H4 (cell line): ENCODE measurements at places on chromosomes 1 and 21. TPM values are rescaled to one million over a fixed set of nuclear protein-coding genes. Genes with fewer than 3 reads are reported as not detected.
A peak's percentile ranks its signal among the peaks of the same experiment; 100 is the strongest.

Gene SYPL2
- 0.27 and 0.54 TPM in 2 replicates for total RNA-seq

Gene PDIK1L
- total RNA-seq = 5.7 and 7.3 TPM in 2 replicates

Gene LCE3E
- total RNA-seq = not detected in 2 replicates

Gene KCNJ15
- 0.06 TPM in 1 of 2 replicates, not detected in the other for total RNA-seq

Gene ASB17
- total RNA-seq = not detected in 2 replicates

DNA sequence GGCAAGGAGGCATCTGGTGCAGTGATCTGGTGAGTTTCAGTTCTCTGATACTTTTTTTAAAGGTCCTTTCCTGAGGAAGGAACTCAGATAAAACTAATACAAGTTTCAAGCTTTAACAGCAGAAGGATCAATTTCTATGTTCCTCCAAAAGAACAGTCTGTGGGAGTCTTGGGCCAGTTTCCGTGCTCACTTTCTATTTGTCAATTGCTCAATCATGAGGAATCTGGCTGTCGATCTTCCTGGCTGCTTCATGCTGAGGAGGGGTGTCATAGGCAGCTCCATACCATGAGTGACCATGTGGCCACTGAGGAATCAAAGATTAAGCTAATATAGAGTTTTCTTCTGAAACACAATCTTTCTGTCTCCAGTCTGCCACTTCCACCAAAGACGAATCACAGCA lies 11.4 kb upstream of the TMEM125 start:
- DNase-seq = no peak

GRCh38 chr1:168628807-168629206 lies 52.4 kb downstream of the XCL1 start:
- DNase-seq = peak; percentile 68

DNA sequence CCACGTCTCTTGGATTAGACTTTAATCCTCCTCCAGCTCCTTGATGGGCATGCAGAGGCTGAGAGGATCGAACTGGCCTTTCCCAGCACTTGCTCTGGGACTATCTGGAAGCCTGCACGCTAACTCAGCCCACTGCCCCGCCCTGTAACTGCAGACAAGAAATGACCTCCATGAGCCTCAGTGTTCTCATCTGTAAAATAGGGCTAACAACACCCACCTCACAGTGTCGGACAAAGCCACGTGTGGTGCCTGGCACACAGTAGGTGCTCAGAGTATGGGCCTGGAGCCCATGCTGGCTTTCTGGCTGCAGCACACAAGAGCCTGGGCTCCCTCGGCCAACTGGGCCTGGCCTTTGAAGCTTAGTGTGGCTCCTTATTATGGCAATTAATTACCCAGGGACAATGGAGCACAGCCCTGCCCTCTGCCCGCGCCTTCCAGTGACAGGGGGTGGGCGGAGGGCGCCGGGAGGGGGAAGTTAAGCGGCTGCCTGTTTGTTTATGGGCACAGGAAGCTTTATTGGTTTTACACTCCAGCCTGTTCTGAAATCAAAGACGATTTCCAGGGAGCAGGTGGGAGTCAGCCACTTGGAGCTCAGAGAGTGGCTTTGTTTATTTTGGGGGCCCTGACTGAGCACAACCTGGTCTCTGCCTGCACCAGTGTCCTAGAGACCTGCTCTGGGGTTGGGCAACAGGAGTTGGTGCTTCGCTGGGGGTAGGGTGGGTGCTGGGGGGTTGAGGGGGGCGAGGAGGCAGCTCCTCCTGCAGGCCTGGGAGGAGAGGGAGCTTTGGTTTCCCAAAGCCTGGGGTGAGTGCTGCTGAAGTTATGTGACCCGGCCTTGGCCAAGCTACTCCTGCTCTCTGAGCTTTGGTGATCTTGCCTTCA lies 31.0 kb downstream of the PAX7 start:
- no peak for DNase-seq

- DNase-seq = no peak
These were observed 5.8 kb upstream of the PTPN7 start for GRCh38 chr1:202165942-202166843.

- DNase-seq = no peak
These were observed 13.9 kb downstream of the HYI start for GRCh38 chr1:43439781-43440180.

DNA sequence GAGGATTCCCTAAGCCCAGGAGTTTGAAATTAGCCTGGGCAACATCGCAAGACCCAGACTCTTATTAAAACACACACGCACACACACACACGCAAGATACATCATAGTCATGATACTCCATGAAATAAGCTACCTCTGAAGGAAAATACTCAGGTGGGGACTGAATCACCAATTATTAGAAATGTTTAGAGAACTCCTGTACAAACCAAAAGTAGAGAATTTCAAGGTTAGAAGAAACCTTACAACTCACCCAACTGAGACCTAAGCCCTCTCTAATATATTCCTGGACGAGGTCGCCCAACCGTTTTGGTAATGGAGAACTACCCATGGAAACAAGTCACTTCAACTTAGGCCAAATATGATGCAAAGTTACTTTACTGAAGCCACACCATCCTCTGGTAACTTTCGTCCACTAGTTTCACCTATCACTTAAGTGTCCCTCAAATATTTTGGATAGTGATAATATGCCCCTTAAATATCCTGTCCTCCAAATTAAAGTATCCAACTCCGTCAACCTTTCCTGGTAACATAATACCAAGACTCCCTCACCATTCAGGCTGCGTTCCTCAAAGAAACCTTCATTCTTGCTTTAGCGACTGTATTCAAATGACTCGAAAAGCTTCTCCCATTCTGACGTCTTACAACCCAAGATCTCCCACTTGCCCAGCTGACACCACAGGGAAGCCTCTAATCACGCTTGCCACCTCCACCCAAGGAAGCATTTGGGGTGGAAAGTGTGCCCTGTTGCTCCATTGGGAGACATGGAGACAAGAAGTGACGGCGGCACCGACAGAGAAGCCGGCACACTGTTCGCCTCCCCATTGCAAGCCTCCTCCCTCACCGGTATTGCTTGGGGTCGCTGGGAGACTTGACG lies 856 bp downstream of the NRDC start:
- DNase-seq = peak; percentile 21

DNA sequence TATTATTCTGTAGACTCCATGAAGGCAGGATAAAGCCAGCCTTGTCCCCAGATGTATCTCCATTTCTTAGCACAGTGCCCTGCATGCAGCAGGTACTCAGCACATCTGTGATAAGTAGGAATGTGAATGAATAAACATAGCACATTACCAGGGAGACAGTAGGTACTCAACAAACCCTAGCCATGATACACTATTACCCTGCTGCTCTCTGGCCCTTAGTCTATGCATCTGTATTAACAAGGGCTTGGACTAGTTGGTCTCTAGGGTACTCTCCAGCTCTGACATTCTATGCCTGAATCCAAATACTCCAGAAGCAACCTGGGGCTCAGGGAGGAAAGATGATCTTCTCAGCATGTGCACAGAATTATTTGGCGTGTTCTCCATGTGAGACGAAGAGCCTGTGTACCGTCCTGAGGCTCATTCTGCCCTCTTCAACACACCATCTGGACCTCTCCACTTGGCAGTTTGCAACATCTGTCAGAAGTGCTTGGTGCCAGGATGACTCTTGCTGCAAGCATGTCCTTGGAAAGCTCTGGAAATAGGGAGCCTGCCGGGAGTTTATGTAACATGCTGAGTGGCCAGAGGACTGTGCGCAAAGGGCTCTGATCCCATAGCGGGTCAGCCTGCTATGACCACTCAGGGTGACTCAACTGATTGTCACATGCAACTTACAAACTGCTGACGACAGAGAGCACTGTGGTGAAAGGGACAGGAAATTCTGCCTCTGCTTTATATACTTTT lies 228.2 kb upstream of the USP24 start:
- peak; percentile 87 for DNase-seq

GRCh38 chr21:16742131-16742641 lies 770.7 kb upstream of the CXADR start:
- DNase-seq = no peak

DNA sequence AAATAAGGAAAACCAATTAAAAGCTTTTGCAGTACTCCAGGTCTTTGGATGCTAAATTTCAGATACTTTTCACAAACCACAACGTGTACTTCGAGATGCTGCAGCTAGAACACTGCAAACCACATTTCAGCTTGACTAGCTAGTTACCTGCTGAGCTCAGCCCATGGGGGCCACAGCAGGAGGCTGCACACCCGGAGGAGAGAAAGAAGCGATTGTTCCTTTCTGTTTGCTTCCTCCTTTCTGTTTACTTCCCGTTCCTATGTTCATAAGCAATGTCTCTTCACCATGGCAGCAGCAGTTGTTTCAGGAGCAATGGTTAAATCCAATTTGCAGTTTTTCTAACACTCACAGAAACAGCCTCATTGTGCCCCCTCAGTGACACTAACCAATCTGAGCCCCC lies 225.6 kb upstream of the FGGY start:
- DNase-seq = no peak

DNA sequence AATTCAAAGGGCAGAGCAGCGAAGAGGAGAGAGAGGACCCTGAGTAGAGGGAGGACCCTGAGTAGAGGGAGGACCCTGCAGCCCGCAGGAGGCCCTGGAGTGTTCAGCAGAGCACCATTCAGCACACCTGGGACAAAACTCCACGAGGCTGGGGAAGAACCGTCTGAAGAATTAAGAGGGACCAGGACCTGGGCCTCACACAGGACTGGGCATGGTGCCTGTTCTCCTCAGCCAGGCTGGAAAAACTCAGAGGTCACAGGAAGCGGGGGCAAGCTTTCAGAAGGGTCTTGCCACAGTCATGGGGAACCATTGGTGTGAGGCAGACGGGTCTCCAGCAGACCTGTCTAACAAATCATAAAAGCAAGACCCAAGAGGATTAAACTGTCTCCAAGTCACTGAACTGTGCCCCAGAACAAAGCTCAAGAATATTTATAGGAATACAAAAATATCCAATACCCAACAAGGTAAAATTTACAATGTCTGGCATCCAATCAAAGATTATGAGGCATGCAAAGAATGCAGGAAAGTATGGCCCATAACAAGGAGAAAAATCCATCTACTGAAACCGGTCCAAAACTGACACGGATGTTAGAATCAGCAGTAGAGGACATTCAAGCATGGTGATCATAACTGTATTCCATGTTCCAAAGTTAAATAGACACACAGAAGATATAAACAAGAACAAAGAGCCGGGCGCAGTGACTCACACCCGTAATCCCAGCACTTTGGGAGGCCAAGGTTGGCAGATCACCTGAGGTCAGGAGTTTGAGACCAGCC lies 30.6 kb downstream of the MORN1 start:
- DNase-seq = no peak
